ENCODE measurements at places on chromosomes 5 and 9.

DNA sequence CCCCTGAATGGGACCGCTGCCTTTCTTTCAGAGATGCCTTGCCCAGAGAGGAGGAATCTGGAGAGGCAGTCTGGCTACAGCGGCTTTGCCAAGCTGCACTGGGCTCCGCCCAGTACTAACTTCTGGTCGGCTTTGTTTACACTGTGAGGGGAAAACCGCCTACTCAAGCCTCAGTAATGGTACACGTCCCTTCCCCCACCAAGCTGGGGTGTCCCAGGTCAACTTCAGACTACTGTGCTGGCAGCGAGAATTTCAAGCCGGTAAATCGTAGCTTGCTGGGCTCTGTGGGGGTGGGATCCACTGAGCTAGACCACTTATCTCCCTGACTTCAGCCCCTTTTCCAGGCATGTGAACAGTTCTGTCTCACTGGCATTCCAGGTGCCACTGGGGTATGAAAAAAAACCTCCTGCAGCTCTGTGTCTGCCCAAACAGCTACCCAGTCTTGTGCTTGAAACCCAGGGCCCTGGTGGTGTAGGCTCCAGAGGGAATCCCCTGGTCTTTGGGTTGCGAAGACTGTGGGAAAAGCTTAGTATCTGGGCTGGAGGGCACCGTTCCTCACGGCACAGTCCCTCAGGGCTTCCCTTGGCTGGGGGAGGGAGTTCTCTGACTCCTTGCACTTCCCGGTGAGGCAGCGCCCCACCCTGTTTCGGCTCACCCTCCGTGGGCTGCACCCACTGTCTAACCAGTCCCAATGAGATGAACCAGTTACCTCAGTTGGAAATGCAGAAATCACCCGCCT lies 171.2 kb downstream of the CWC27 start:
- H3K27me3 ChIP-seq, result no peaks in the 10 kb centered on the region
- H3K27ac ChIP-seq, result no peak overlapping the region
- H3K36me3 ChIP-seq, result peaks cover 23% of the 10 kb centered on the region
- no peak overlapping the region for H3K4me3 ChIP-seq

DNA sequence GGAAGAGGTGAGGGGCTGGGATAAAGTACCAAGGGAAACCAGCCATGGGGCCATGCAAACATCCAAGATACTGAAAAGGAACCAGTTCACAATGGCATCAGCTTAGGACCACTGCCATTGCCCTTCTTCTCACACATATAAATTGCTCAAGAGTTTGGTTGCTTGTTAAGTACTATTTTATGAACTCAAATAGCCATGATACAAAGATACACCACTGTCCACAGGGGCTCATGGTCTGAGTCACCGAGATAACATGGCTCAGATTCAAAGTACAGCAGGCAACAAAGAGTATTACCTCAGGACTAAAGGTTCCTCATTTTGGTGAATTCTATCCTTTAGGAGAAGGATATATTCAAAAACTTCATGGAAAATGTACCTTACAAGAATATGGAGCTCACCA lies 55.6 kb downstream of the FANCC start:
- DNase-seq, result no peak
- H3K27me3 ChIP-seq, result no peaks in the 10 kb centered on the region
- H3K36me3 ChIP-seq, result no peaks in the 10 kb centered on the region
- no peak overlapping the region for H3K4me3 ChIP-seq
- H3K4me1 ChIP-seq, result peaks cover 13% of the 10 kb centered on the region
- no peak overlapping the region for H3K27ac ChIP-seq

DNA sequence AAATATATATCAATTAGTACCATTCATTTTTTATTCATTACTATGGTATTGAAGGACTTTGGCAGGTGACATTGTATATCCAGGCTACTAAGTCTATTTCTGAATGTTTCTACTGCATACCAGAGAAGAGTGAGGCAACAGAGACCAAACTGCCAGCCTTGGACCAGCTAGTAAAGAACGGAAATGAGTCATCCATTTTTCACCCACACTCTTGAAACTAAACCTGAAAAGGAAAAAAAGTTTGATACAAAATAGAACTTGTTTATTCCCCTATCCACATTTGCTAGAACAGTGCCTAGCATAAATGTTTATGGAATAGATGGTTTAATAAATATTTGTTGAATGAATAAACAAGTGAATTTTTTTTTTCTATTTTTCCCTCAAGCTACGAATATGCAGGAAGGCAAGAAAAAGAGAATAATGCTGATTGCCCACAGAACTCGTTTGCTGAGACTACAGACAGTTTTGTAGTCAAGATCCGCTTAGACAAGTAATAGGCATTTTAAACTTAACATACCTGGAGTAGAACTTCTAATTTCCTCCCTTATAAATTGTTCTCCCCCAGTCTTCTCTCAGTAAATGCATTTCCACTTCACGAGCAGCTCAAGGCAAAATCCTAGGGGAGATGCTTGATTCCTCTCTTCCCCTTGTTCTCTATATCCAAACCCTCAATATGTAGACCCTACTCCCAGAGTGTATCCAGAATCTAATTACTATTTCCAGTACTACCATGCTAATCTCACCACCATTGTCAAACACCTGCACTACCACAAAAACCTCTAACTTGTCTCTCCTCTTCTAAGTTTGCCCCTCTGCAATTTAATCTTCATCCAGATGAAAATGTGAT lies 146.2 kb upstream of the RASA1 start:
- peak overlapping the region; percentile 53 for H3K27ac ChIP-seq
- no peaks in the 10 kb centered on the region for H3K36me3 ChIP-seq
- H3K27me3 ChIP-seq, result peaks cover 4% of the 10 kb centered on the region
- H3K4me1 ChIP-seq, result peaks cover 17% of the 10 kb centered on the region
- H3K4me3 ChIP-seq, result no peak overlapping the region

DNA sequence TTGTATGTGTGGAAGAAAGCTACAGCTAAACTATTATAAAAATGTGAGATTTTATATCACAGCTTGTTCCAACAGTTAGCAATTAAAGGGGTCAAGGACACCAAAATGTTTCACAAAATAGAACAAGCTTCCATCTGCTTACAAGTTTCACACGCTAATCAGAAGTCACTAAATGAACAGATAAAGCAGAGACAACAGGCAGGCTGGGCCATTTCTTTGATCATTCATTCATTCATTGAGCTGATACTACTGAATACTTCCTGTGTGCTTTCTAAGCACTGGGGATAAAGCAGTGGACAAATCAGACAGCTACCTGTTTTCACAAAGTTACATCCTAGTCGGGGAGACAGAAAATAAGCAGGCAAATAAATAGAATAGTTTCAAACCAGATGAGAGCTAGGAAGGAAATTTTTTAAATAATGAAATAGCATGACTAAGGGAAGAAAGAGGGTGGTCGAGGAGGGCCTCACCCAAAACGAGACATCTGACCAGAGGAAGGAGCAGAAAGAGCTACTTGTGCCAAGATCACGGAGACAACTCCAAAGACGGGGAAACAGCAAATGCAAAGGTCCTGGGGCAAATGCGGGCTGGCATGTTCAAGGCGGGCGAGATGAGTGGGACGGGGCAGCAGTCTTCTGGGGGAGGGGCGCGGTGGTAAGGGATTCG lies 1.2 kb downstream of the MAPK9 start:
- peaks cover 22% of the 10 kb centered on the region for H3K4me1 ChIP-seq
- H3K4me3 ChIP-seq, result peak overlapping the region; percentile 92
- DNase-seq, result no peak
- H3K27ac ChIP-seq, result peak overlapping the region; percentile 85

- no peak overlapping the region for H3K4me3 ChIP-seq
- no peak overlapping the region for H3K27ac ChIP-seq
- DNase-seq, result no peak
- H3K27me3 ChIP-seq, result peaks cover 2% of the 10 kb centered on the region
Measured at GRCh38 chr5:109723606-109724005, 33.9 kb downstream of the MAN2A1 start.

- no peak for DNase-seq
- no peaks in the 10 kb centered on the region for H3K27me3 ChIP-seq
- no peak overlapping the region for H3K4me3 ChIP-seq
- H3K4me1 ChIP-seq, result peaks cover 4% of the 10 kb centered on the region
- no peaks in the 10 kb centered on the region for H3K36me3 ChIP-seq
Measured at GRCh38 chr5:148966348-148966747, 96.5 kb downstream of the SH3TC2 start.

DNA sequence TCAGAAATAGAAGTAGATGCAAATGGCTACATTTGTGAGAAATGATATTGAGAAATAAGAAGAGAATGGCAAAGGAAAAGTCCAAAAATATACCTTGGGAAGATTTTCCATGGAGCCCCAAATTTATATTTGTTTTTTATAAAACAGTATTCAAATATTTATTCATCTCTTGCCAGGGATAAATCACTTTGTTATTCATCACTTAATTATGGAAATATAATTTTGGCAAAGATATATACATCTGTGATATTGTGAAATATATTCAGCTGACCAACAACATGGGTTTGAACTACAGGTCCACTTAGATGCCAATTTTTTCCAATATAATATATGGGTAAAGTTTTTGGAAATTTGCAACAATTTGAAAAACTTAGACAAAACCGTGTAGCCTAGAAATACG lies 19.7 kb upstream of the RAPGEF6 start:
- H3K36me3 ChIP-seq, result peaks cover 9% of the 10 kb centered on the region
- no peak for DNase-seq
- no peak overlapping the region for H3K4me3 ChIP-seq
- no peaks in the 10 kb centered on the region for H3K4me1 ChIP-seq
- H3K27ac ChIP-seq, result no peak overlapping the region

Data from glutamatergic neuron (in vitro differentiated cells).